ENCODE measurements at places on chromosomes 6 and 20.

GRCh38 chr6:34656378-34657036 lies 40.1 kb downstream of the ILRUN start:
- DNase-seq: peak; percentile 27

- DNase-seq: no peak
These were observed 19.4 kb upstream of the SDHAF4 start for GRCh38 chr6:70547313-70547712.

DNA sequence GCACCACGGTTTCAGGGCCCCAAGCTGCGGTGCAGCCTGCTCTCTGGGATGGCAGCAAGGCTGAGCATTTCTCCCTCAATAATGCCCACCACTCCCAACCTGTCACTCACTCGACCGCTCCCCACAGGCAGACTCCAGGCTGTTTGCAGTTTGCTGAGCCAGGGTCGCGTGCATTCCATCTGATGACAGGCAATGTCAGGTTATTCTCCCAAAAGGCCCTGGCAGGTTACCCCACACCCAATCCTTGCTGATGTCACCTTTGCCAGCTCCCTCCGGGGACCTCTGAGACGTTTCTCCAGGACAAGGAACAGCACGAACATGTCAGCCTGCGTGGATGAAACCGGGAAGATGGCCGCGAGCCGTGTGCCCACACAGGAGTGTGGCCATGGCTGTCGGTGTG lies 7.1 kb upstream of the SLCO4A1 start:
- no peak for DNase-seq

- peak; percentile 51 for DNase-seq
These were observed 1.3 kb downstream of the SRF start for GRCh38 chr6:43172104-43173007.

- no peak for DNase-seq
These were observed 46.5 kb downstream of the AFG1L start for GRCh38 chr6:108341372-108341771.

- DNase-seq: no peak
These were observed 3.6 kb downstream of the PSMA7 start for GRCh38 chr20:62139636-62140035.

GRCh38 chr20:46293084-46293483 lies 15.2 kb downstream of the CDH22 start:
- no peak for DNase-seq

GRCh38 chr6:23011615-23012014 lies 442.2 kb downstream of the HDGFL1 start:
- DNase-seq: no peak

- no peak for DNase-seq
These were observed 740 bp downstream of the NELFCD start for GRCh38 chr20:58981628-58982364.

GRCh38 chr6:163487606-163488005 lies 73.1 kb downstream of the QKI start:
- no peak for DNase-seq
